ENCODE measurements at places on chromosomes 16 and 17.

DNA sequence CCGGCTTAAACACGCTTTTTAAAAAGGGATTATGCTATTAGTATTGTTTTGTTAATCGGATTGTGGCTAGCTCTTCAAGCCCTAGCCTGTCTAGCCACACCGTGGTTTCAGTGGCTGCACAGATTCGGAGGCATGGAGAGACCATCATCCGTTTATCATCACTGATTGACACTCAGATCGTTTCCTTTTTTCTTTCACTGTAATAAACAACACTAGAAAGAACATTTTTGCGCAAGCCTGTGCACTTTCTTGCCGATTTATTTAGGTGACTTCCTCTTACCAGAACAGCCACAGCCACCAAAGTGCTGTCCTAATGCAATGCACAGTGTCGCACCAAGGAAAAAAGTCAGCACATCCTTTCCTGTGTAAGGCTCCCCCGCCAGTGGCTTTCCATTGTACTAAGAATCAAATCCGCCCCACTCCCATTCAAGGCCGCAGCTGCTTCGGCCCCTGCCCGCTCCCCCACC lies 78.2 kb downstream of the CRISPLD2 start:
- DNase-seq, result no peak

- DNase-seq, result no peak
These were observed 10.9 kb downstream of the HAPSTR1 start for GRCh38 chr16:9102379-9102778.

DNA sequence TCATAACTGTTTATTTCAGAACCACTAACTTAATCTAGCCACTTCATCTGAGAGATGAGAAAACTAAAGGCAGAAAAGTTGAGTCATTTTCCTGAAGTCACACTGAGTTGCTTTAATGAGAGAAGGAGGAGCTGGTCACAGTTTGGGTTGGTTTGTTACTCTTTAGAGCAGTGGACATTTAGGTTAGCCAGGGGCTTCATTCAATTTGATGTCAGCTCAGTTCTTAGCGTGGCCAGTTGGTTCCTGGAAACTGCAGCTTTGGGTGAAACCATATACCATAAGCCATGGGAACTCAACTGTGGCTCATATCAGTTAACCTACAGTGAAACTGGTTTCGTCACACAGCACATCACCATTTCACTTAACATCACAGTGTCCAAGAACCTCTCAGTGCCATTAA lies 59.2 kb upstream of the ADORA2B start:
- no peak for DNase-seq

- DNase-seq, result no peak
These were observed 65.8 kb upstream of the RPH3AL start for GRCh38 chr17:418421-418751.

DNA sequence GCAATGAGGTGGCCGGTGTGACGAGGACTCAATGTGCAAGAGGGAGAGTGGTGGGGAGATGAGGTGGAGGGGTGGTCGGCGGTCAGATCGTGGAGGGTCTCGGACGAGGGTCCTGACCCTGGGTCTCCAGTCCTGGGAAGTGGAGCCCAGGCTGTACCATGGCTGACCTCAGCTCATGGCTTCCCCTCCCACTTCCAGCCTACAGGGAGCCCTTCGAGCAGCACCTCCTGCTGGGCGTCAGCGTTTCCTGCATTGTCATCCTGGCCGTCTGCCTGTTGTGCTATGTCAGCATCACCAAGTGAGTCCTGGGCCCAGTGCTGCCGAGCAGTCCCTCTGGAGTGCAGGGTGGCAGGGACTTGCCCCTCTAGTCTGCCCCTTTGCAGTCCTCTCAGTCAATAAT lies 41.8 kb downstream of the IL4R start:
- no peak for DNase-seq

DNA sequence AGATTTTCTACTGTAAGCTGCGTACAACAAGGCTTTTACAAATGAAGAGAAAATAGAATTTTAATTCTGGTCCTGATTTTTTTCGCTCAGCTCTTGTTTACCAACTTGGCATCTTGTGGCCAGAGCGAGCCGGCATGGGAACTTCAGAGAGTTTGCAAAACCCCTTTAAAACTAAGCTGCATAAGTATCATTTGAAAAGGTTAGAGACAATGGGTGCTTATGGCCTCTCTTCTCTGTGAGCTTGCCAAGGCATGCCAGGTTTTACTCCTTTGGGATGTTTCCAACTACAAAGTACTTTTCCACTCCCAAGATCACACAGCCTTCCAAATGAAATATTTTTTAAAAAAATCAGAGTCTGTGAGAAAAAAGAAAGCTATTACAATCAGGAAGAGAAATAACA lies 62.4 kb upstream of the FA2H start:
- peak; percentile 61 for DNase-seq

DNA sequence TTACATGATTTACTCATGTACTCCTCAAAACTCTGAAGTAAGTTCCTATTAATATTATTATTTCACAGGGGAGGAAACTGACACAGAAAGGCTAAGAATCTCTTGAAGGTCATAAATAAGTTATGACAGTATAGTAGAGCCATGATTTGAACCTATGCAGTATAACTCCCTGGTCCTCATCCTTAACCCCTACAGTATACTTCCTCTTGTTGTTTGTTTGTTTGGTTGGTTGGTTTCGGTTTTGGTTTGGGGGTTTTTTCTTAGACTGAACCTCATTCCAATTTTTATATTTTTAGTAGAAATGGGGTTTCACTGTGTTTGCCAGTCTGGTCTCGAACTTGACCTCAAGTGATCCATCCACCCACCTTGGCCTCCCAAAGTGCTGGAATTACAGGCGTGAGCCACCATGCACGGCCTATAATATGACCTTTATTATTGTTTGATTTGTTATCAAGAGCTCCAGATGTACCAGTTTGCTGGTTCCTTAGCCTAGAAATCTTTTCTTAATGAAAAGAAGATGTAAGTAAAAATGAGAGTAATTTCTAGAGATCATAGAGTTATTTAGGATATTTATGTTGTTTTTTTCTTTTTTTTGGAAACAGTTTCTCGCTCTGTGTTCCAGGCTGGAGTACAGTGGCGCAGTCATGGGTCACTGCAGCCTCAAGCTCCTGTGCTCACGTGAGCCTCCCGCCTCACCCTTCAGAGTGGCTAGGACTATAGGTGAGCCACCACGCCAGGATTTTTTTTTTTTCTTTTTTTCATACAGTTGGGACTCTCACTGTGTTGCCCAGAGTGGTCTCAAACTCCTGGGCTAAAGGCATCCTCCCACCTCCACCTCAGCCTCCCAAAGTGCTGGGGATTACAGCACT lies 4.8 kb downstream of the PRR11 start:
- no peak for DNase-seq

DNA sequence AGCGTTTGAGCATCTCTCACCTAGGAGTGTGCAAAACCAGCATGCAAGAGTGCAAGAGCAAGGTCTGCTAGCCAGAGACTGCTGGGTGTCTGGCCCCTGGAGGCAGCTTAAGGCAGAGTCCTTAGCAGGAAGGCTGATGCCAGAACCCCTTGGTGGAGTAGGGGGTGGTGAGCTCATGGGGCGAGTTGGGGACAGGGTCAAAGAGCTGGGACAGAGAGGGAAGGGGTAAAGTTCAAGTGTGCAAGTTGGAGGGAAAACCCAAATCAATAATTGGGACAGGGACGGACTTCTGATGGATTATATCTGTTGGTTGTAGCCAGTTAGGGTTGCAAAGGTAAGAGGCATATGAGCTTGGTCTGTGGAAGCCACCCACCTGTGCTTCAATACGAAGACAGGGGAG lies 443.6 kb upstream of the CDH5 start:
- no peak for DNase-seq

- DNase-seq, result no peak
These were observed 2.8 kb upstream of the ALDOC start for GRCh38 chr17:28579526-28579925.

DNA sequence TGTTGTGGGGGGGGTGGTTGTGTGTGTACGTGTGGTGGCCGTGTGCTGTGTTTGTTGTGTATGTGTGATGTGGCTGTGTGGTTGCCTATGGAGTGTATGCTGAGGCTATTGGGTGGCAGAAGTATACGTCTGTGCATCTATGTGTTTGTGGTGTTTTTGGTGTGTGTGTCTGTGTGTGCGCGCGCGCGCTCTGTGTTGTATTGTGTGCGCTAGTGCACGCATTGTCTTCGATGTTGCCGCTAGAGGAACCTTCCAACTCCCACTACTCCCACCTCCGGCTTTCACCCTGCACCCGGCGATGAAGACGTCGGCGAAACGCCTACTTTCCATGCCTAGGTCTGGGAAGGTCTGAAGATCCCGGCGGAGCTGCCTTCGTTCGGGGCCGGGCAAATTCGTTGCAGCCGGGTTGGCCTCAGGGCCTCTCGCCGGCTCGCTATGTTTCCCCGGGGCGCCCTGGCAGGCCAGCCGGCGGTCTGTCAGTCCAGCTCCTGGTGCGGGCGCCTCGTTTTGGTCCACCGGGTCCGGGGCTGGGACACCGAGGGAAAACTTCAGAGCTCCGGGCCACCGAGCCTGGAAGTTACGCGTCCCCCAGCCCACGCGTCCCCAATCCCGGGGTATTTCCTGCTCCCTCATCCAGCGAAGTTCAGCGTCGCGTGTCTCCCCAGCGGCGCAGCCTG lies 5.2 kb upstream of the DLX4 start:
- no peak for DNase-seq

DNA sequence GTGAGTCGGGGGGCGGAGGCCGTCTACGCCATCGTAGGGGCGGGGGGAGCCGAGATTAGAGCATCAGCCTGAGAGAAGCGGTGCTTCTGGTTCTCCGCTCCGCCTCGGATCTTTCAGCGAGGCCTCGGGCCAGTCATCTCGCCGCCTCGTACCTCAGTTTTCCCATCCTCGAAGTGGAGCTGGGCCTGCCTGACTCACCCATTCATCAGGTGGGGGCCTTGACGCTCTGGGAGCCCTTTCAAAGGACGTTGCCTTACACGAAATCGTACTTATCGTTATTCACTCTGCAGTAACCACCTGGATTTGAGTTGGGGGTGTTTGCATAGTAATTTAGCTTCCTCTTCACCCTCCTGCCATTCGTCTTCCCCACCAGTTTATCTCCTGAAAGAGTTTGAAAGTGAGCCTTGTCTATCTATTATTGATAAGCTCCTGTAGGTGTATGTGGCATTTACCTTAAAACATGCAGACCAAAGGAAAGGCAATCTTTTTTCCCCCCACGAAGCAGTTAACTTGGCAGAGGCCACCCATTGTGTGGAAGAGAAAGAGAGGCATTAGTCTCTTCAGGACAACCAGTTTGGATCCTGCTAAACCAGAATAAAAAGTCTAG lies 674 bp downstream of the TAF15 start:
- no peak for DNase-seq

DNA sequence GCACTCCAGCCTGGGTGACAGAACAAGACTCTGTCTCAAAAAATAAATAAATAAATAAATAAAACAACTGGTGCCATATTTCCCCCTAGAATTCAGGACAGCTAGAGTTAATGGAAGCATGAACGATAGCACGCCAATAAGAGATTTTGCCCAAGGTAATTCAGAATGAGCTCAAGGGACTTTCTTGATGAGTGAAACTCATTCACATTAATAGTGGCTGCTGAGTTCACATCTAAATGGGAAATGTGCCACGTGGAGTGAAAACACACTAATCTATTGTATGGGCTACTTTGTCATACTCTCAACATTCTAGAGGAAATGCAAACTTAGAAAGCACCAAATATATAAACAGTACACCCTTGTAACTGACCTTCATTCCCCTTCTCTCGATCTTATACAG lies 47.4 kb upstream of the PSMD7 start:
- no peak for DNase-seq

DNA sequence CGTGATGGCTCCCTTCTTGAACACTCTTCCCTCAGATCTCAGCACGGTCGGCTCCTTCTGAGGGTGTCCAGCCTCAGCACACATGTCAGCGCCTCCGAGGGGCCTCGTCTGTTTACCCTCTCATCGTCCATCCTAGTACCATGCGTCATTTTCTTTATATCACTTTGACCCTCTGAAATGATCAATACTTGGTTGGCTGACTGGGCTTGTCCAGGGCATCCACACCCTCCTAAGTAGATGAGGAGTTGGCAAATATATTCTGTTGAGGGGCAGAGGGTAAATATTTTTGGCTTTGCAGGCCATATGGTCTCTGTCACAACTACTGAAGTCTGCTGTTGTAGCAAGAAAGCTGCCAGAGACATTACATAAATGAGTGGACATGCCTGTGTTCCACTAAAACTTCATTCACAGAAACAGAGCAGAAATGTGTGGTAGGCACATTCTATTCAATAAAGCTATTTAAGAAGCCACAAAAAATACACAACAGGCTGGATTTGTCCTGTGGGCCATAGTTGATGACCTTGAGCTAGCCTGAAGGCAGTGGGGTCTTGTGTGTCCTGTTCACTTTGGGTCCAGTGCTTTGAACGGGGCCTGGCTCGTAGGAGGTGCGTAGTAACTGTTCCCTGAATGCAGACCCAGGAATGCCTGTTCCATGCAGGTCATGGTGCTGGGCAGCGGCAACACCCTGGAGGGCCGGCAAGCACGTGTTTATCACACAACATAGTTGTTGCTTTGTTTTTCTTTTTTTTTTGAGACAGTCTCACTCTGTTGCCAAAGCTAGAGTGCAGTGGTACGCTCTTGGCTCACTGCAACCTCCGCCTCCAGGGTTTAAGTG lies 185.8 kb downstream of the SNX29 start:
- no peak for DNase-seq

GRCh38 chr16:89845417-89845816 lies 17.1 kb downstream of the SPIRE2 start:
- DNase-seq, result no peak

GRCh38 chr17:15649861-15650421 lies 30.4 kb upstream of the FBXW10B start:
- DNase-seq, result no peak

DNA sequence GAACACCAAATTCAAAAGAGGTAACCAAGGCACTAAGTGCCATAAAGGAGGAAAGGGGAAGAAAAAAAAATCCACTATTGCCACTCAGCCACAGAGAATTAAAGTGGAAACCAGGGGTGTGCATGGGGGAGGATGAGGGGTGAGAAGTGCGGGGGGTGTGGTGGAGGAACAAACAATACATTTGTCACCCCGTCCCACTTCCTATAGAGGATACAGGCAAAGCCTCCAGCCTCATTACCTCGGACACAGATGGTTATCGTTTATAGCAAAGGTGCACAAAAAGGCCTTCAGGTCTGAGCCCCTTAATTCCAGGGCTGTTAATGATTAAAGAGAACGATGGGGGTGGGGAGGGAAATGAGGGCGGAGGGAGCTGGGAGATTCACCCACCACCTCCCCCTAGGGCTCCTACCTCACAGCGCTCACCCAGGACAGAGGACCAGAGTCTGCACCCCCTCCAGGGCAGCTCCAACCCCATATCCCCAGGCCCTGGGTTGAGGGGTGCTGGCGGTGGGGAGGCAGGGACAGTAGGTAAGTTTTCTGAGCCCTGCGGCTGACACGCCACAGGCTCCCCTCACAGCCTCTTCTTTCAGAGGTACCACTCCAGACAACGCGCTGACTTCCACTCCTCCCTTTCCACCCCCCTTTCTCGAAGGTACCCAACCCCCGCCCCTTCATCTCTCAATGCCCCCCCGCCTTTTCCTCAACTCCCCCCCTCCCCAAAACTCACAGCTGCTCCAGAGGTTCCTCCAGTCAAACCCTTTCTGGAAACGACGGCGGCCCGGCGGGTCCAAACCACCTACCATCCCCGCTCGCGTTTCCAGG lies 470 bp downstream of the DCUN1D3 start:
- DNase-seq, result no peak

- DNase-seq, result no peak
These were observed 2.4 kb downstream of the CORO6 start for GRCh38 chr17:29620271-29620670.

Measured in NCI-H345 (cell line).